AG04450 (cell line): ENCODE measurements at places on chromosomes 12 and 14. TPM values are rescaled to one million over a fixed set of nuclear protein-coding genes. Genes with fewer than 3 reads are reported as not detected.

Gene OS9
- polyA plus RNA-seq, result 309 and 310 TPM in 2 replicates

Gene VSIG10
- polyA plus RNA-seq, result 9.7 and 10.5 TPM in 2 replicates

Gene BMP4
- 20.8 and 25.4 TPM in 2 replicates for polyA plus RNA-seq

Gene RNASE3
- not detected in 2 replicates for polyA plus RNA-seq

Gene CSRP2
- 95.9 and 108 TPM in 2 replicates for polyA plus RNA-seq

Gene TESPA1
- polyA plus RNA-seq, result not detected in 2 replicates

Gene LRIG3
- polyA plus RNA-seq, result 58.2 and 80.1 TPM in 2 replicates

Gene CCNB1IP1
- polyA plus RNA-seq, result 54.2 and 69.2 TPM in 2 replicates

Gene ESRRB
- polyA plus RNA-seq, result not detected in 2 replicates

Gene DAD1
- polyA plus RNA-seq, result 420 and 467 TPM in 2 replicates

Gene GPR84
- not detected in 2 replicates for polyA plus RNA-seq

Gene DHRS2
- 0.09 and 0.15 TPM in 2 replicates for polyA plus RNA-seq

Gene SLC4A8
- 6.6 and 6.9 TPM in 2 replicates for polyA plus RNA-seq

Gene COCH
- polyA plus RNA-seq, result 0.17 and 0.19 TPM in 2 replicates

Gene AMN
- polyA plus RNA-seq, result 0.06 TPM in 2 replicates

Gene CAMKK2
- polyA plus RNA-seq, result 23.1 and 24.2 TPM in 2 replicates

Gene LYSET
- polyA plus RNA-seq, result 12.2 and 15.6 TPM in 2 replicates

Gene C3AR1
- 0.52 and 0.71 TPM in 2 replicates for polyA plus RNA-seq

Gene PROX2
- polyA plus RNA-seq, result not detected in 2 replicates

Gene NFE2
- 0.25 and 0.37 TPM in 2 replicates for polyA plus RNA-seq

Gene KHNYN
- 16.8 and 17.6 TPM in 2 replicates for polyA plus RNA-seq

Gene KRT79
- polyA plus RNA-seq, result 0.04 TPM in 1 of 2 replicates, not detected in the other

Gene COL2A1
- polyA plus RNA-seq, result not detected in 2 replicates

Gene CELA1
- 0.74 and 0.79 TPM in 2 replicates for polyA plus RNA-seq

Gene ZNF891
- polyA plus RNA-seq, result 0.43 and 0.66 TPM in 2 replicates

Gene SERPINA3
- 1.8 and 2.4 TPM in 2 replicates for polyA plus RNA-seq

Gene BCL11B
- polyA plus RNA-seq, result not detected in 2 replicates

Gene KCNH3
- 0.01 and 0.11 TPM in 2 replicates for polyA plus RNA-seq

Gene SLC38A6
- polyA plus RNA-seq, result 43.8 and 57.3 TPM in 2 replicates

Gene IFT81
- 13.3 and 22.1 TPM in 2 replicates for polyA plus RNA-seq

Gene TOMM20L
- polyA plus RNA-seq, result not detected in 2 replicates

Gene KRT3
- polyA plus RNA-seq, result not detected in 2 replicates

Gene CIROP
- polyA plus RNA-seq, result 0.07 and 0.12 TPM in 2 replicates

Gene OTX2
- polyA plus RNA-seq, result not detected in 2 replicates

Gene CCDC184
- polyA plus RNA-seq, result 0.24 and 0.32 TPM in 2 replicates

Gene HPD
- polyA plus RNA-seq, result 0.05 TPM in 1 of 2 replicates, not detected in the other

Gene CHGA
- not detected in 2 replicates for polyA plus RNA-seq

Gene KRT83
- 0.04 TPM in 1 of 2 replicates, not detected in the other for polyA plus RNA-seq

Gene NABP2
- 46.9 and 52.5 TPM in 2 replicates for polyA plus RNA-seq

Gene PHETA1
- 3.5 TPM in 2 replicates for polyA plus RNA-seq

Gene KRT71
- not detected in 2 replicates for polyA plus RNA-seq

Gene TC2N
- 0.10 and 0.14 TPM in 2 replicates for polyA plus RNA-seq

Gene DLST
- polyA plus RNA-seq, result 148 and 150 TPM in 2 replicates

Gene LMO3
- polyA plus RNA-seq, result 1.0 and 2.0 TPM in 2 replicates

Gene MAPK1IP1L
- polyA plus RNA-seq, result 65.3 and 86.7 TPM in 2 replicates

Gene CLEC7A
- not detected in 2 replicates for polyA plus RNA-seq

Gene LTBP2
- 44.3 and 61.8 TPM in 2 replicates for polyA plus RNA-seq

Gene SLC6A12
- 0.12 TPM in 1 of 2 replicates, not detected in the other for polyA plus RNA-seq

Gene KLRC2
- not detected in 2 replicates for polyA plus RNA-seq

Gene NUMB
- polyA plus RNA-seq, result 130 and 152 TPM in 2 replicates
